ENCODE measurements at places on chromosomes 3 and 15. TPM values are rescaled to one million over a fixed set of nuclear protein-coding genes. Genes with fewer than 3 reads are reported as not detected.

- DNase-seq, result no peak
Measured at GRCh38 chr3:135383301-135383700, 582.2 kb upstream of the PPP2R3A start.

DNA sequence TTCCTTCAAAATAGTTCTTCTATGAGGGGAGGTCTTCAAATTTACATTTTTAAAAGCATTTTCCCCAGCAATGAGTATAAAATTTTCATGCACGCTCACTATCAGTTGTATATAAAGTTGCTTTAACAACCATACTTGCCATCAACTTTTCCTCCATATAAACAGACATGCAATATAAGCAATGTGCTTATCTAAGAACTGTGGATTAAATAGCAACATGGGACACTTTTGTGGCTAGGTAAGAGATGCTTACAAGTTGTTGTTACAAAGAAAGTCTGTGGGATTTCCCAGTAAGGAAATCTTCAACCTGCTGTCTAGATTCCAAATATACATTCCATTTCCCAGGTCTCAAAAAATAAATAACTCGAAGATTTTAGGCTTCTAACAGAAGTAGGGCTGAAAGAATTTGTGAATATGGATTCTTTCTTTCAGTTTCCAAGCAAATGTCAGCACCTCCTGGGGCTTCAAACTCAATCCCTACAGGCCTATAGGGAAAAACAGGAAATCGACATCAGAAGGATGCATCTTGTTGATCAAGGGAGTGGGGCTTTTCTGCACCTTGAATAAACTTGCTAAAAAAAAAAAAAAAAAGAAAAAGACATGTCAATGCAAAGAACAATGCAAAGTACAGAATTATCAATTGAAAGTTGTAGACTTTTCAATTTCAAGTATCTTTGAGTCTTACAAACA lies 16.1 kb downstream of the TNIK start:
- no peak for DNase-seq

DNA sequence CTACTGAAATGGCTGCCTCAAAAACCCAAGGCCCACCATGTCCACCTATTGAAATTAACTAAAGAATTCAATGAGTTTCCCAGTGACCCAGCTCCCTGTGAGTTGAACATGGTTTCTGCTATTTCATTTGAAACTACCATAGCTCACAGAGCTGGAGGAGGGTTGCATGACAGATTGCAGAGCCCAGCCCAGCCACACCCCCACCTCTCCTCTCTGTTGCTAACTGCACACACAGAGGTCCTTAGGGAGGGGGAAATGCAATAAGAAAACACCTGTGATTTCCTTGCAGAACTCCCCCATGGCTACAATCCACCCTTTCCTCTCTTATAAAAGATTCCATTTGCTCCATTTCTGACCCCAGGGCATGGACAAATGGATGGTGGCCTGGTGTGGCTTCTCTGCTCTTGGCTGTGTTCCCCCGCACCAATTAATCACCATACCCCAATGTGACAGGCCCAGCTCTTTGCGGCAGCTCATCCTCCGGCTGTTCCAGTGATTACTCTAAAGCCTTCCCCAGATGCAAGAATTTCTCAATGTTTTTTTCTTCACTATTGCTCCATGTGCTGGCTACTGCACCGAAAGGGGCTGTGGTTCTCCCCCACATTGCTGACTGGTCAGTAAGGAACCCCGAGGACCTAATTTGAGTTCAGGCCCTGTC lies 208.4 kb upstream of the KBTBD8 start:
- no peak for DNase-seq

GRCh38 chr15:64089543-64090280 lies 3.9 kb downstream of the CIAO2A start:
- DNase-seq, result no peak

DNA sequence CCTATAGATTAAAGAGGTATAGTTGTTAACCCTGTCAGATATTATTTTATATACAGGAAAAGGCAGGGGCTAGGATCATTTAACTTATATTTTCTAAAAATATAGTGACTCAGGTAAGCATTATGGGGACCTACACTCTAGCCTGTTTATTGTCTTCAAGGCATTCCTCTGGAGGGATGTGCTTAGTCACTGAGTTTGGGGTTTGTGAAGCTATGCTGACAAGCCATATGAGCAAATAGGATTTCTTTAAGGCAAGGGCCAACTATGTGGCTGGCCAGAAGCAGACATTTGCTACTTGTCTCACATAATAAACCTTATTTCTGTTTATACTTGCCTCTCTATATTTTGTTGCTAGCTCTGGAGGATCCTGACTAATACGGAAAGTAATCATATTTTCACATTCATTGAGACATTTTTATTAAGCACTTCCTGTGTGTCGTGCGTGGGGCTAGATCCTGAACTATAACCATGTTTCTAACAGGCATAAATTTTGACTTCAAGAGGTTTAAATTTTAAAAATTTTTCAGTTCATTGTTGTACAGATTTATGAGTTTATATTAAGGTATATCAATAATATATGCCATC lies 153.4 kb downstream of the OTOL1 start:
- DNase-seq, result no peak

DNA sequence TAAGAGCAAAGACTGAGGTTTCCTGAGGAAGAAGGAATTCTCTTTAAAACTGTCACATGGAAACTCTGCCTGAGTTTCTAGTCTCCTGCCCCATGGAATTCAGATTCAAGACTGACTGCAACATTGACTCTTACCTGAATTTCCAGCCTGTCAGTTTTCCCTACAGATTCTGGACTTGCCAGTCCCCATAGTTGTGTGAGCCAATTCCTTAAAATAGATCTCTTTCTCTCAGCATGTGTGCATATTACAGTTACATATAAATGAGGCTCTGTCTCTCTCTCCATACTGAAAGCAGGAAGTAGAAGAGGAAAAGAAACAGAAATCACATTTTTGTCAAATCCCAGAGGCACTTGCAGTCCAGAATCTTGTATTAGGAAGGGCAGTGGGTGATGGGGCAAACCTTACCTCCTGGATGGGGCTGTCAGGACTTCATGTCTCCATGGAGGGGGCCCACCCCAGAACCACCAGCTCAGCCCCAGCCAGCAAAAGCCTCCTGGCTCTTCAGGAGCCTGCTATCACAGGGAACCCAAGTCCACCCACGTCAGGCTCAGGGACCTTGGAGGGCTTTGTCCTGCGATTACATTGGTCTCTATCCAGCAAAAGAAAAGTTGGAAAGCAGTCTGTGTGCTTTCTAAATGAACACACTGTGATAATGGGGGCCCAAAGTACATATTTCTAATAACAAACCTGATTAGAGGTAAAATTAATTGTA lies 18.8 kb upstream of the GOLGA8J start:
- no peak for DNase-seq

GRCh38 chr15:65418596-65418995 lies 4.2 kb downstream of the IGDCC4 start:
- DNase-seq, result no peak

DNA sequence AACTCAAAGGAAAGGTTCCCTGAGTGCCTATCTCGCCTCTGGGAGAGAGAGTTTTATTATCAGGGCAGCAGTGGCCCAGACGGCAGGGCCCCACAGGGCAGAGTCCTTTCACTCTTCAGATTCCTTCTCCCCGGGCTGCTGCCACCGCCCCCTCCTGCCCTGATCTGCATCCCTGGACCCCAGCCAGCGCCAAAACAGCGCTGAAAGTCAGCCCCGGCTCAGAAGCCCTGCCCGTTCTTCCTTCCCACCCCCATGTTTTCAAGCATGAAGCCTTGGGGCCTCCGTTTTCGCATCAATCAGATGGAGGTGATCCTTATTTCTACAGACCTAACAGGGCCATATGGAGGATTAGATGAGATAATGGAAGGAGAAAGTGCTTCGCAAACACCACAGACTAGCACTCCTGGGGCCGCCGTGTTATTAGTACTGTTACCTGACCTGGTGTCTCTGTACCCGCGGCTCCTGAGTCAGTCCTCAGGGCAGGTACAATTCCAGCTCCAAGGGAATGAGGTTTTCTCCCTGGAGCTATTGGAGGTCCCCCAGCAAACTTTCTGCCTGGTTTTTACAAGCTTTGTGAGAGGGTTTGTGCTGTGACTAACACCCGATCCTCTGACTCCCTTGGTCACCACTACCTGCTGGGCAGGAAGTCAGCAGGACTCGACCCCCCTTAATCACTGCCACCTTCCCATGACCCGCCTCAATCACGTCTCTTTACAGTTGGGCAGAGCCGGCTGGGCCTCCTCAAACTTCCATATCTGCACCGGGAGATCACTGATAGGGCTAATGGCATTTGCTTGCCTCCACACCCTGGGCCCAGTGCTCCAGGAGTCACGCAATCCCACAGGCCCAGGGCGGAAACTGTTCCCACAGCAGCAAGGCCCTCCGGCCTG lies 39.5 kb upstream of the TSEN2 start:
- DNase-seq, result no peak

DNA sequence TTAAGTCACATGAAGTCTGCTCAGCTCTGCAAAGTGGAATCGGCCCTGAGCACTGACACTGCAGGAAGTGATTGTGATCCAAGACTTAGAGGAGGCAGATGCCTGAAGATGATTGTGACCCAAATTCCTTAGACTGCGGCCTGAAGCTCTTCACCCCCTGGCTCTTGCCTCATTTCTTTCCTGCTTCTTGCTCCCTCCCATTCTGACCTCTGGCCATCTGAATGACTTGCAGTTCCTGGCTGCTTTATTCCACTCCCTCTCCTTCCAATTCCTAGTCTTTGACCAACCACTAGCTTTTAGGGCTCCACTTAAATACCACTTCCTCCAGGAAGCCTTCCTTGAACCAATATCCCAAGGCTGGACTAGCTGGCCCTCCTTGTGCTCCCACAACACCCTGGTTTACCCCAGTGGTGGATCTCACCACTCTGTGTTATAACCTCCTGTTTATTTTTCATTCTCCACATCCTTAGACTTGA lies 9.9 kb upstream of the EPB42 start:
- DNase-seq, result no peak

GRCh38 chr3:86938416-86939105 lies 52.4 kb downstream of the VGLL3 start:
- no peak for DNase-seq

DNA sequence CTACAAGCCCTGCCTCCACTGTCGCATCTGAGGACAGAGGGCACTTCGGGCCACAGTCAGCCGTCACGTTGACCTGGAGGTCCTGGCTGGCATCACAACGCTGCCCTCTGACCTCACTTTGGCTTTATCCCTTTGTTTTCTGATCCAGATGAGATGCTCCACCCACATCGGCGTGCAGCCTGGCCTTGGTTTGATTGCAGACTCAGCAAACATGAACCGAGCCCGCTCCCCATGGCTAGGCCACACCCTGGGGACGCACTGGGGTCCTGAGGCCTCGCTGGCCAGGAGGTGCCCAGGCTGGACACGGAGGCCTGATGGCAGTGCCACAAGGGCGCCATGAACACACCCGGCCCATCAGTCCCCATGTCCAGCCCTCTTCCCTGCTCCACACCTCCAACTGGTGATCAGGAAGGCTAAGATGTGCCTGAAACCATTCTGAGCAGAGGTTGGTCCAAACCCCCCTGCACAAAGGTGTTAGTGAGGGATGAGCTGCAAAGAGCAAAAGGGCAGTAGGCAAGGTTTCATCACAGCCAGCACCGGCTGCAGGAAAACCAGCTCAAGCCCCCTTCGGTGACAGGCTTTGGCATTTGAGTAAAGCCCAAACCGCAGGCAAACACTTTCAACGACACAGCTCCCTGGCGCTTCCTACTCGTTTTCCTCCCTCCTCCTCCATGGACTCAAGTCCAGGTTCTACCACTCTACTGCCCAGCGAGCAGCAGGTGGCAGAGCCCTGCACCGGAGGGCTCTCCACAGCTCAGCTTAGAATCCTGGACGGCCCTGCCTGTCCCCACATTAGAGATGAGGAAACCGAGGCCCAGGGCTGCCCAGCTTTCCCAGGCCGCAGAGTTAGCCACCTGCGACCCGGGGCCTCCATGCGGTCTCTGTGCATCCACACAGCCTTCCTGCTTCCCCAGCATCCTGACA lies 165.8 kb downstream of the NUP210 start:
- DNase-seq, result no peak

- no peak for DNase-seq
Measured at GRCh38 chr15:45773149-45773548, 138.3 kb downstream of the SQOR start.

The CD86 gene
- not detected for total RNA-seq

The C3orf22 gene
- not detected for total RNA-seq

The SKOR1 gene
- 0.05 TPM for total RNA-seq

The RTP3 gene
- not detected for total RNA-seq

The MUSTN1 gene
- not detected for total RNA-seq

The FEZF2 gene
- not detected for total RNA-seq

The ARPC4 gene
- 210 TPM for total RNA-seq

The CTXN2 gene
- not detected for total RNA-seq

The RRP9 gene
- 22.2 TPM for total RNA-seq

The PPARG gene
- total RNA-seq, result 69.4 TPM

The BSN gene
- total RNA-seq, result under 0.01 TPM

The GOLGA8N gene
- total RNA-seq, result 1.2 TPM

The MEIS2 gene
- total RNA-seq, result 12.9 TPM

Measured in dermis blood vessel endothelial cell (primary cell).